ENCODE measurements at places on chromosomes 2 and 18. TPM values are rescaled to one million over a fixed set of nuclear protein-coding genes. Genes with fewer than 3 reads are reported as not detected.

DNA sequence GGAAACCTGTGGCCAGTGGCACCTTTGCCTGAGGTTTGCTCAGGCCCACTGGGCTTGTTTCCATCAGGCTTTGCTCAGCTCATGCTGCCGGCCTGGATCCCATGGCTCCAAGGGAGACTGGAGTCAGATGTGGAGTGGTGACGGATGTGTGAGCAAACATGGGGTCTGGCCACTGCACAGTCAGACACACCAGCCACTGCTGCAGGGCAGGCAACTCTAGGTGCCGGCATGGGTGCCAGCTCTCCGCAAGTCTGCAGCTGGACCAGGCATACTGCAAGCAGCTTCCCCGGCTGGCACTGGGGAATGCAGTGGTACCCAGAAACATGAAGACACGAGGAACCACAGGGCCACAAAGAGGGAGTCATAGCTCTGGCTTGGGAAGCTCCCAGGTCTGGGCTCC, 37.4 kb downstream of the TDRD15 start:
- DNase-seq = no peak

GRCh38 chr2:65731476-65731875, 299.1 kb upstream of the SPRED2 start:
- no peak for DNase-seq

GRCh38 chr2:158539176-158540005, 82.6 kb downstream of the PKP4 start:
- peak; percentile 68 for DNase-seq

- peak; percentile 99 for DNase-seq
Observed at GRCh38 chr2:9191041-9191481, 15.6 kb upstream of the ASAP2 start.

DNA sequence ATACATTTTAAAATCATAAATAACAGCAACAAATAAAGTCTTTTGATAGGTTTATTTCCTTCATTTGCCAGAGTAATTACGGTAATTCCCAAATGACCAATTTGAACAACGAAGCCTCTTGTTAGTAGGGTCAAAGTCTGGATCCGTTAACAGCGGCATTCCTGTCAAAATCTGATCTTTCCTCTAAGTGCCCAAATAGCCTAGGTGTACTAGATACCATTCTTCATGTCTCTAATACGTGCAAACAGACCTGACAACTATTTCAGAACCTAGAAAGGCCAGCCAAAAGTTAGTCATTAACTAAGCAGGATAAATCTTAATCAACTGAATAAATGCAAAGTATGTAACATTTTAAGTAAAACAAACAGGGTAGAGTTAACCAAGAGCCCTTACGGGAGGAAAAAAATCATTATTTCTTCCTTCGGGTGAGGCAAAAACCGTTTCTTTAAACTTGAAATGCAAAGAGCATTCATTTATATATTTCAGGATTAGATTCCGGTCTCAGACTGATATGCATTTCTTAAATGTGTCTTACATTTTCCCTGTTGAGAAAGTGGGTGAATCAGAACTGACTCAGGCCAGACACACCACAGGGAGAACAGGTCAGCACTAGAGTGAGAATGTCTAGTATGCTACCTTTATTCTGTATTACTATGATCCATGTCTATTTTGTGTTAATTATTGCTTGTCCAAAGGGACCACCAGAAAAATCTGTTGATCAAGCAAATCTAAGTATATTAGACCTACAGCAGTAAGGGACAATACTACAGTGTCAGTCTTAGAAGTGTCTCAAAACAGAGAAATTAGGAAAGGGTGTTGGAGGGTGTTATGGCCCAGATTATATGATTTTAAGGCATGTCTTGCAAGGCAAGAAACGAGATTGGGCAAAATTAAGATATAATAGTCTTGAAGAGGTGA, 141.5 kb upstream of the NDUFV2 start:
- DNase-seq = peak; percentile 88

- DNase-seq = no peak
Observed at GRCh38 chr2:2850218-2850755, 519.2 kb upstream of the MYT1L start.

DNA sequence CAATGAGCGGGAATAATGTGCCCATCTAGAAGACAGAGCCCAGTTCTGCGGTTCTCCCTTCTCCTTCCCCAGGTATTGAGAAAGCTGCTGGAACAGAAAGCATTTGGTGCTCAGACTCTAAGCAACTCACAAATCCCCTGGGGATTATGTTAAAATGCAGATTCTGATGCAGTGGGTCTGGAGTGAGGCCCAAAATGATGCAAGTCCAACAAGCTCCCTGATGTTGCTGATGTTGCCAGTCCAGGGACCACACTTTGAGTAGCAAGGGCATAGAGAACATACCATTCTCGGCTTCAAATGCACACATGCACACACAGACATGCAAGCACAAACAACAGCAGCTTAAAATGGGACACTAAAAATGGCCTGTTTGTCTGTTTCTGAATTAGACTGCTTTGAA, 274.8 kb upstream of the NCKAP5 start:
- peak; percentile 19 for DNase-seq

GRCh38 chr2:114468343-114468742, 25.9 kb downstream of the DPP10 start:
- DNase-seq = no peak

- no peak for DNase-seq
Observed at GRCh38 chr2:109400102-109400501, 213.7 kb downstream of the SEPTIN10 start.

FBXO15 gene
- total RNA-seq = 0.22 TPM

ABCG8 gene
- total RNA-seq = not detected

OSR1 gene
- 9.1 TPM for total RNA-seq
